Activated T-cell treated with anti-CD3 and anti-CD28 coated beads, Interleukin-2, amount 50 U/mL, for 72 hours (primary cell): ENCODE measurements at places on chromosomes 1 and 21. TPM values are rescaled to one million over a fixed set of nuclear protein-coding genes. Genes with fewer than 3 reads are reported as not detected.

GRCh38 chr1:11523746-11524464 is 45.0 kb downstream of the DISP3 start:
- H3K4me1 ChIP-seq = no peaks in the 10 kb centered on the region
- H3K4me3 ChIP-seq = no peak overlapping the region
- no peaks in the 10 kb centered on the region for H3K27me3 ChIP-seq
- H3K27ac ChIP-seq = no peak overlapping the region
- H3K36me3 ChIP-seq = no peaks in the 10 kb centered on the region

- DNase-seq = no peak
- peaks cover 33% of the 10 kb centered on the region for H3K27me3 ChIP-seq
Measured at GRCh38 chr1:204904228-204904810, 33.7 kb downstream of the NFASC start.

DNA sequence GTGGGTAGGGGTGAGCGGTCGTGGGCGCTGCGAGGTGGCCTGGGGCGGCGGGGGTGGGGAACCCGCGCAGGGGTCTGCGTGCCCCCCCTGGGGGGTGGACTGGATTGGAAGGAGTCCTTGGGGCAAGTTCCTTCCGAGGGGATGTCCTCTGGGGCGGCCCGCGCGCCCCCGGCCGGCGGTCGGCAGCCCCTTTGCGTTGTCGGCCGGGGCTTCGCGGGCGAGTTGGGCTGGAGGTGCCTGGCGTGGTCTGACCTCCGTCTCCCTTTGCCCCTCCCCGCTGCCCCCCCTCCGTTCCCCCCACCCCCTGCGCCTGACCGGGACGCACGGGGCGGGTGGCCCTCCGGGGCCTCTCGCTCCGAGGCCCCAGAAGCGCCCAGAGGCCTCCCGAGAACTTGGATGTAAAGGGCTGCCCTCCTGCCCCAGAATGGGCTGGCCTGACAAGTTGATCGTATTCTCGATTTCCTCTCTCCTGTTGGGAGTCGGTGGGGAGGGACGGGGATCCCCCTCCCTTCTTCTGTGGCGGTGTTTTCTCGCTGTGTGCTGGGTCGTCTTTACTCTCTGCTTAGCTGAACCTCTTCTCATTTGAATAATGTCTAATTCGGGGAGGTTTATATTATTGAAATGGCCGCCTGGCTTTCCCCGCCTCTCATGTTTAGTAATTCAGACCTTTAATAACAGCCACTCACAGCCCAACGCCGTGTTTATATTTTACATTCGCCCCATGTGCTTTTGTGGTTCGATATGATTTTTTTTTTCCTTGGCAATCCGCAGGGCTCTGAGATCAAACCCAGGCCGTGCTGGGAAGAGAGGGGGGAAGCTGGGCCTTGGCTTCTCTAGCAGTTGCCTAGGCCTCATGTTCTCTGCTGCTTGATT is 1.3 kb downstream of the POU2F1 start:
- H3K27me3 ChIP-seq = no peaks in the 10 kb centered on the region
- H3K27ac ChIP-seq = peak overlapping the region; percentile 95
- H3K4me1 ChIP-seq = peaks cover 62% of the 10 kb centered on the region
- peak overlapping the region; percentile 86 for H3K4me3 ChIP-seq
- peak; percentile 79 for DNase-seq
- H3K36me3 ChIP-seq = peaks cover 2% of the 10 kb centered on the region

GRCh38 chr1:89673251-89673650 is 40.3 kb downstream of the LRRC8C start:
- no peak for DNase-seq
- peaks cover 89% of the 10 kb centered on the region for H3K4me1 ChIP-seq
- peak overlapping the region; percentile 18 for H3K4me3 ChIP-seq

- no peak overlapping the region for H3K4me3 ChIP-seq
- H3K4me1 ChIP-seq = no peaks in the 10 kb centered on the region
- no peak for DNase-seq
- H3K27me3 ChIP-seq = no peaks in the 10 kb centered on the region
Measured at GRCh38 chr1:102163799-102164198, 167.1 kb upstream of the OLFM3 start.

GRCh38 chr1:220149742-220150141 is 55.8 kb downstream of the IARS2 start:
- peaks cover 10% of the 10 kb centered on the region for H3K4me1 ChIP-seq
- no peak for DNase-seq
- no peak overlapping the region for H3K4me3 ChIP-seq
- peaks cover 17% of the 10 kb centered on the region for H3K36me3 ChIP-seq

- no peak overlapping the region for H3K27ac ChIP-seq
- H3K27me3 ChIP-seq = peaks cover 6% of the 10 kb centered on the region
- no peak overlapping the region for H3K4me3 ChIP-seq
- peaks cover 3% of the 10 kb centered on the region for H3K36me3 ChIP-seq
- no peaks in the 10 kb centered on the region for H3K4me1 ChIP-seq
Measured at GRCh38 chr1:175434283-175434860, 241.8 kb upstream of the KIAA0040 start.

DNA sequence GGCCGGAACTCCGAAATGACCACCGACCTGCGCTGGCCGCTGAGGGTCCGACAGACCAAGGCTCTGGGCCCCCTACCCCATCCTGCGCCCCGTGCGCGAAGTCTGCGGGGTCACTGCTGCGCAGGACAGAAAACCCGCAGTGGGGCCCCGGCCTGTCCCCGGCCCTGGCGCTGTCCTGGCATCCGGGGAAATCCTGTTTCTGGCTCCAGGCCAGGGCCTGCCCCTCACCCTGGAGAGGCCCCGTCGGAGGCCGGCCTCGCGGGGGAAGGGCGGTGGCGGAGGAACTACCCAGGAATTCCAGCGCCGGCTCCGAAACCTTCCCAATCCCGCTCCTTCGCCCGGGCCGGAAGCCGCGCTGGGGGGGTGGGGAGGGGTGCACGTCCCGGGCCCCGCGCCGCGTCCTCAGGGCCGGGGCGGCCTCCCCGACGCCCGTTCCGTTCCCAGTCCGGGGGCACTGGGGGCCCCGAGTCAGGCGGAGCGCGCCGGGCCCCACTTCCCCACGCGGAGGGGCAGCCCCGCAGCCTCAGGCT is 77.0 kb downstream of the MORN1 start:
- no peak for DNase-seq
- no peaks in the 10 kb centered on the region for H3K36me3 ChIP-seq
- no peaks in the 10 kb centered on the region for H3K27me3 ChIP-seq
- no peak overlapping the region for H3K27ac ChIP-seq
- no peak overlapping the region for H3K4me3 ChIP-seq
- no peaks in the 10 kb centered on the region for H3K4me1 ChIP-seq

- peaks cover 13% of the 10 kb centered on the region for H3K4me1 ChIP-seq
- H3K27me3 ChIP-seq = no peaks in the 10 kb centered on the region
- no peak for DNase-seq
- peaks cover 1% of the 10 kb centered on the region for H3K36me3 ChIP-seq
- no peak overlapping the region for H3K27ac ChIP-seq
Measured at GRCh38 chr1:52680353-52680752, 17.8 kb downstream of the COA7 start.

DNA sequence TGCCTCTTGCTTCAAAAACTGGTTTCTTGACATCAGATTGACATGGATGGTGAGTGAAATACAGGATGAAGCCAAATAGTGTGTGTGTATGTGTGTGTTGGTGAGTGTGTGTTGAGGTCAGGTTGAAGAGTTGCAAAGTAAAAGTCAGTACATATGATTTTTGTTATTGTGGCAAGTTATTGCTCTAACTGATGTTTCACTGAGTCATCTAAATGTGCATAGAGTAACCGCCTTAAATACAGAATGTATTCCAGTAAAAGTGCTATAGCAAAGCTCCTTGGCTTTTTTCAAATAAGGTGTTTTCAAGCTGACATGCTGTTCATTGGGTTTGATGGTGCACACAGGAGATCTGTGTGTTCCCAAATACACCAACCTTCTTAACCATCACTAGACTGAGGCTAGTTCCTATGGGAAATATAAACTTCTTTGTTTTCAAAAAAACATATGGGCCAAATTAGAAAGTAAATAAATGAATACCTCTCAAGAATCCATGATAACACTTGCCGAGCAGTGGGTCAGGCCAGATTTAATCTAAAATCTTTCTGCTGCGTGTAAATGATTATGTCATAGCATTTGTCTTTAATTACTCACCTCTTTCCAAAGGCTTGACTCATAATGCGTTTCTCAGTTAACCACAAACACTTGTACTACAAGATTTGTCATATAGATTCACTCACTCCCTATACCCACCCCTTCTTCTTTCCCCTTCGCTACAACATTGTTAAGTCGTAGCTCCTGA is 151.1 kb downstream of the LYPLAL1 start:
- H3K4me3 ChIP-seq = peak overlapping the region; percentile 6
- DNase-seq = peak; percentile 55
- peak overlapping the region; percentile 69 for H3K27ac ChIP-seq
- peaks cover 15% of the 10 kb centered on the region for H3K4me1 ChIP-seq
- H3K27me3 ChIP-seq = peaks cover 53% of the 10 kb centered on the region

Gene TSPAN1
- total RNA-seq = 0.34 TPM

Gene FMO4
- total RNA-seq = 2.3 TPM

Gene PTGFR
- not detected for total RNA-seq

Gene MYBPHL
- not detected for total RNA-seq

Gene GPR52
- total RNA-seq = 1.9 TPM

Gene NBPF6
- not detected for total RNA-seq

Gene GJA9
- total RNA-seq = not detected

Gene TEKT2
- total RNA-seq = 0.37 TPM
